ENCODE measurements at places on chromosomes 1 and 21.

DNA sequence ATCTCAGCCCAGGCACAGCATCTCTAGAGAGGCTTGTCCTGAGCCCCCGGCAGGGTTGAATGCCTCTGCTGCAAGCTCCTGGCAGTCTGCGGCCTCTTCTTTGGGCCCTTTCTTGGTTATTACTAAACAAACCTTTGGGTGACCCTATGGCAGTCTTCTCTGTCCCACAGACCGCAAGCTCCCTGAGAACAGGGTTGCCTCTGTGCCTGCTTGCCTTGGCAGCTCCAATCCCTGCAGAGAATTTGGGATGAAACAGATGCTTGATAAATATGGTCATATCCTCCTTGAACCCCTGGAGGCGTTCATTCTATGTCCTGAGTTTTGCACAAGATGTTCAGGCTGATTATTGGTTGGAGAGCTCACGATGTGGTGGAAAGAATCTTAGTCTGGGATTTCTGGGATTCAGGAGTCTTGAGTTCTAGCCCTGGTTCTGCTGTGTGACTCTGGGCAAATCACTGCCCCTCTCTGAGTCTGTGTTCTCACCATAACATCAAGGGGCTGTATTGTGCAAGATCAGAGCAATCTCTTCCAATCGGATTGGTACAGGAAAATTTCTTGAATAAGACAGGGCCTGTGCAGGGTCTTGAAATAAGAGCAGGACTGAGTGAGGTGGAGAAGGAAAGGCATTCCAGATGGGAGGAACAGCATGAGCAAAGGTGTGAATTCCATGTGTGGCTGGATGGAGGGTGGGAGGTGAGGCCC, 49.6 kb downstream of the EDN2 start:
- H3K27ac ChIP-seq, result no peak overlapping the region
- DNase-seq, result no peak
- H3K27me3 ChIP-seq, result no peaks in the 10 kb centered on the region
- no peaks in the 10 kb centered on the region for H3K36me3 ChIP-seq
- H3K4me1 ChIP-seq, result no peaks in the 10 kb centered on the region
- H3K4me3 ChIP-seq, result no peak overlapping the region

GRCh38 chr1:228277491-228278431, 69.9 kb downstream of the OBSCN start:
- peaks cover 7% of the 10 kb centered on the region for H3K4me1 ChIP-seq
- no peak for DNase-seq
- no peak overlapping the region for H3K4me3 ChIP-seq
- H3K27me3 ChIP-seq, result no peaks in the 10 kb centered on the region

DNA sequence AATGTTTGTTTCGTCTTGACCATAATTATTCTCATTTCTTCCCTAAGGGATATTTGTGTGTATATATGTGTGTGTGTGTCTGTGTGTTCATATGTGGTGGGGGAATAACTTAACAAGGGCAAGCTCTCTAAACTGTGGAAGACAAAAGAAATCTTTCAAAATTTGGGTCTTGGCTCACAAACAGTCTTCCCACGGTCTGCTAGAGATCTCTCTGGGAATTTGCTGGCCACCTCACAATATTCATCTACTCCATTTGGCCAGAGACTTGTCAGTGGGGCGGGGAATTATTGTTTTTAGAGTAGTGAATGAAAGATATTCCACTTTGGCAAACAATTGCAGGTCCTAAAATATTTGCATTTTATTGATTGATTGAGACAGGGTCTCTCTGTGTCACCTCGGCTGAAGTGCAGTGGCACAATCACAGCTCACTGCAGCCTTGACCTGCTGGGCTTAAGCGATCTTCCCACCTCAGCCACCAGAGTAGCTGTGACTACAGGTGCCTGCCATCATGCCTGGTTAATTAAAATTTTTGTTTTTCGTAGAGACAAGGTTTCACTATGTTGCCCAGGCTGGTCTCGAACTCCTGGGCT, 8.0 kb upstream of the EIF2B3 start:
- no peaks in the 10 kb centered on the region for H3K36me3 ChIP-seq
- DNase-seq, result no peak
- H3K27me3 ChIP-seq, result no peaks in the 10 kb centered on the region
- no peak overlapping the region for H3K4me3 ChIP-seq

DNA sequence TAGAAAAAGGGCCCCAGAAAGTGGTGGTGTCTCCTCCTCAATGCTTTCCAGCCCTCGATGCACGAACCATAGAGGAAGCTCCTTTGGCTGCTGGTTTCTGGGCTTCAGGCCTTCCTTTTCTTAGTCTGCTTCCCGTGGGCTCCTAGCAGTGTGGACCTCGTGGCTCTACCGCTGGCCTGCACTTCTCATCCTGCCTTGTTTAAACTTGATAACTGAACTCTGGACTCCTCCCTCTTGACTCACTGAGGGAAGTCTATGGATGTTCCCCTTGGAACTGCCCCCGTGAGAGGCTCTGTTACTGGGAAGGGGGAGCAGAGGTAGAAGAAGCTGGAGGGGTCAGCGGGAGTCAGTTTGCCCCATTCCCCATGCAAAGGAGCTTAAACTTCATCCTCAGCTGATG, 75.3 kb upstream of the WDR26 start:
- no peaks in the 10 kb centered on the region for H3K4me1 ChIP-seq
- H3K36me3 ChIP-seq, result no peaks in the 10 kb centered on the region
- no peak overlapping the region for H3K4me3 ChIP-seq
- no peak overlapping the region for H3K27ac ChIP-seq
- no peaks in the 10 kb centered on the region for H3K27me3 ChIP-seq
- no peak for DNase-seq

- H3K4me1 ChIP-seq, result peaks cover 90% of the 10 kb centered on the region
- H3K27me3 ChIP-seq, result no peaks in the 10 kb centered on the region
- no peak overlapping the region for H3K27ac ChIP-seq
- no peaks in the 10 kb centered on the region for H3K36me3 ChIP-seq
Observed at GRCh38 chr1:2294033-2294724, 66.1 kb downstream of the SKI start.

DNA sequence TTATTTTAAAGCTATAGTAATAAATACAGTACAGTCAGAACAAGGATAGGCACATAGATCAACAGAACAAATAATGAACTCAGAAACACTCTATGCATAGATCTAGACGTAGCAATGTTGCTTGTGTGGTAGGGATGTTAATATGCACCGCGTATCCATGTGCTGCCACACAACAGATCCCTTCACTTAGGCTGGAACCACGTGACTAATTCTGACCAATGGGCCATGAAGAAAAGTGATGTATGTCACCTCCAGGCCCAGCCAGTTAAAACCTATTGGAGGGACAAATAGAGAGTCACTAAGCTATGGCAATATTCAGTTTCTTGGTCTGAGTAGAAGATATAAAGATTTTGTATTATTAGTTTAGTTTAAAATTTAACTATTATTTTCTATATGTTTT, 91.4 kb downstream of the ADAMTS1 start:
- no peaks in the 10 kb centered on the region for H3K36me3 ChIP-seq
- H3K27ac ChIP-seq, result no peak overlapping the region
- no peak overlapping the region for H3K4me3 ChIP-seq

Measured in effector memory CD4-positive, alpha-beta T cell (primary cell).